ENCODE measurements at places on chromosomes 11 and 22.
A peak's percentile ranks its signal among the peaks of the same experiment; 100 is the strongest.

DNA sequence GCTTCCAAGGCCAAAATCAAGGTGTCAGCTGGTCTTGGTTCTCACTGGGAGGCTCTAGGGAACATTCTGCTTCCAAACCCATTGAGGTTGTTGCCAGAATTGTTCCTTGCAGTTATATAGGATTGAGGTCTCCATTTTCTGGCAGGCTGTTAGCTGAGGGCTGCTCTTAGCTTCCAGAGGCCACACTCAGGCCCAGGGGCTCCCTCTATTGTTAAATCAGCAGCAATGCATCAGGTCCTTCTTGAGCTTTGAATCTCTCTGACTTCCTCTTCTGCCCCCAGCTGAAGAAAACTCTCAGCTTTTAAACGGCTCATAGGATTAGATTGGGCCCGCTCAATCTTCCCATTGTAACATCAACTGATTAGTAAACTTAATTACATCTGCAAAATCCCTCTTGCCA, 39.3 kb upstream of the BSX start:
- peak; percentile 67 for DNase-seq

- DNase-seq = peak; percentile 11
These were observed 26.4 kb upstream of the CD5 start for GRCh38 chr11:61075891-61076290.

- no peak for DNase-seq
These were observed 29.3 kb upstream of the TCF20 start for GRCh38 chr22:42299586-42300258.

DNA sequence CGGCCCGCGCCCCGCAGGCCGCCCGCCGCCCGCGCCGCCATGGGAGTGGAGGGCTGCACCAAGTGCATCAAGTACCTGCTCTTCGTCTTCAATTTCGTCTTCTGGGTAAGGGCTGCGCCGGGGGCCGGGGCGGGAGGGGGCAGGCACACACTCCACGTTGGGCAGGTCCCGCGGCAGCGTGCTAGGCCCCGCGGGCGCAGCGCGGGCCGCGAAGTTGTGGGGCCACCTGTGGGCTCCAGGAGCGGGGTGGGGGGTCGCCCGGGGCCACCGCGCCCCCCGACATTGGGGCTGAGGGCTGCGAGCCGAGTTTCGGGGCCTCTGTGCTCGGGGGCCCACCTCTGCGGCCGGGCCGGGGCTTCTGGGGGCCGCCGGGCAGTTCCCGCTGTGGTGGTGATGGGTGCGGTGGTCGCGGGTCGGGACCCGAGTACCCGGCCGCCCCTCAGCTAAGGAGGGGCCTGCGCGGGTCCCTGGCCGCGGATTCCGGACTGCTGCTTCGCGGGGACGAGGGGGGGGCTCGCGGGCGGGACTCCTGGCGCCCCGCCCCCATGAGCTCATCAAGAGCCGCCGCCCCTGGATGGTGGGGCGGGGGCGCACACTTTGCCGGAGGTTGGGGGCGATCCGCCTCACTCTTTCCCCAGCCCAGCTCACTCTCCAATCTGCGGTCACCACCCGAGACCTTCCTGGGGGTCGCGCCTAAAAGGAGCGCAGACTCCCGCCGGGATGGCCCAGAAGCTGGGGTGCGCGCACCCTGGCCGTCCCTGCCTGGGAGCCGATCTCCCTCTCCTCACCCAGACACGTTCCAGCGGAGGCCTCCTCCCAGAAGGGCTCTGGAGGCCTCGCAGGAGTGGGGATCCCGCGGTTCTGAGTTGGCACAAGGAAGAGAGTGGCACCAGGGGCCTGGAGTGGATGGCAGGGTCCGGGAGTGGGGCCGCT, 667 bp downstream of the CD81 start:
- DNase-seq = peak; percentile 84

- DNase-seq = no peak
These were observed 11.9 kb upstream of the CERK start for GRCh38 chr22:46749682-46750529.

GRCh38 chr11:9527481-9528135, 45.9 kb upstream of the WEE1 start:
- DNase-seq = no peak

- DNase-seq = no peak
These were observed 876.8 kb upstream of the TENM4 start for GRCh38 chr11:80317612-80318011.

DNA sequence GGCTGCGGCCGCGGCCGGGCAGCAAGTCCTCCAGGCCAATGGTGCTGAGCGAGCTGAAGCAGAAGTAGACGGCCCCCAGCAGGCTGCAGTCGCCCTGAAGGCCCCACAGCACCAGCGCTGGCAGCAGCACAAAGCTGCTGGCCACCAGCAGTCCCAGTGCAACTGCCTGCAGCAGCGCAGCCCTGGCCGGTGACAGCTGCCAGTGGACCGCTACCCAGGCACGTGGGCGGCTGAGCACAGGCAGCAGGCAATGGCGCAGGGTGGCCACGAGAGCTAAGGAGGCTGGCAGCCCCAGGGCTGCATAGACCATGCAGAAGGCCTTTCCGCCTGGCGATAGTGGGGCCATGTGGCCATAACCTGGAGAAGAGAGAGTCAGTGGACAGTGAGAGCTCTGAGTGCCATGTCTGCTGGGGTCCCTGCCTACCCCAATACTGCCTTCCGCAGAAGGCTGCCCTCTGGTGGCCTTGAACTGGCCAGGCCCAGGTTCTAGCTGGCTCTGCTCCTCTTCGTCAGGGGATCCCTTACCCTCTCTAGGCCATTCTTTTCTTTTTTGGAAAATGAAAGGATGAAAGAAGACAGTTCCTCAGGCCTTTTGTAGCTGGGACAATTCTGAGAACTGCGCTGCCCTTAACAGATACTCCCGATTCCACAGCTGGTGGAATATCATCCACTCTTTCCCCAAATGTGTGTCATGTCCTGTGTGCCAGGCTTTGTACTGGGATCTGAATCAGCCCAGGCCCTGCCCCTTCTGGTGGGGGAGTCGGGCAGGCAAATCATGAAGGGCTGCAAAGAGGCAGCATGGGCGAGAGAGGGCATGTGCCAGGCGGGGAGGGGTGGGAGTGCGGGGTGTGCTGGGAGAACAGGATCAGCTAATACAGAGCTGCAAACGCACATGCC, 1.8 kb downstream of the KCNK7 start:
- DNase-seq = peak; percentile 77

- DNase-seq = no peak
These were observed 761.2 kb downstream of the DLG2 start for GRCh38 chr11:84865791-84866535.

DNA sequence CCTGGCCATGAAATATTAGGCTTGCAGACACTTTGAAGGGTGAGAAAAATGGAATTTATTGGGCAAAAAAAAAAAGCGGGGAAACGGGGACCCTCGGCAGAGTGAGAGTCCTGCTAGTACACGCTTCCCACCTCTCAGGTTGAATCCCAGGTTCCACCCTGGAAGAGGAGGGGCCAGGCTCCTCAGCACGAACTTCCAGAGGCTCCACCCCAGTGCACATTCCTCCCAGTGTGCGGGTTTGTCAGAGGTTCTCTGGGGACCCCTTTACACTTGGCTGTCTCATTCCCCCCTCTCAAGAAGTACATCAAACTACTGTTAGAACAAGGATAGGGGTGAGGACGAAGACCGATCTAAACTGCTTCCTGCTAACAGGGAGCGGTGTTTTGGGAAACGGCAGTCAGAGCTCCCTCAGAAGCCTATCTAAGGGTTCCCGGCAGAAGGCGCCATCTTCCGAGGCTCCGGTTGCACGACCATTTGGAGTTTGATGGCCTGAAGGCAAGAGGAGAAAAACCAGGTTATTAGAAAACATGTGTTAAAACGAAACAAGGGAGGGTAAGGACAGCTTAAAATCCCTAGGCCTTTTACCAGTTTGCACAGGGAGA, 27.5 kb downstream of the FOLR3 start:
- no peak for DNase-seq

DNA sequence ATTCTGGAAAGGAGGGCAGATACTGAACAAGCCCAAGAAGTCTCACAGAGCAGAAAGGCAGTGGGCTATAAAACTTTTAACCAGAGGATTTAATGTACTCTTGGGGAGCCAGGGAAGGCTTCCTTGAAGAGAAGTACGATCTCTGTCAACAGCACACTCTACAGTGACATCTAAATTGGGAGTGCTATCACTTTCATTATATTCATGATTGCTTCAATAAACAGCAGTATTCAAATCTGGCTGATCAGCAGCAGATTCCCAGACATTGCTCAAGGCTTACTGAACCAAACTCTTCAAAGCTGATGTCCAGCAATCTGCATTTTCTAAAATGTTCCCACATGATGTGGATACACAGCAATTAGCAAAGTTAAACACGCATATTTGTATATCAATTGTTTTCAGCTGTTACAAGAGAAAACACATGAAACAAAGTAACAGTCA, 44.2 kb downstream of the SYTL2 start:
- DNase-seq = no peak

- DNase-seq = no peak
These were observed 27.7 kb downstream of the MICAL2 start for GRCh38 chr11:12137938-12138731.
